ENCODE measurements at places on chromosomes 2 and 18. TPM values are rescaled to one million over a fixed set of nuclear protein-coding genes. Genes with fewer than 3 reads are reported as not detected.
A peak's percentile ranks its signal among the peaks of the same experiment; 100 is the strongest.

DNA sequence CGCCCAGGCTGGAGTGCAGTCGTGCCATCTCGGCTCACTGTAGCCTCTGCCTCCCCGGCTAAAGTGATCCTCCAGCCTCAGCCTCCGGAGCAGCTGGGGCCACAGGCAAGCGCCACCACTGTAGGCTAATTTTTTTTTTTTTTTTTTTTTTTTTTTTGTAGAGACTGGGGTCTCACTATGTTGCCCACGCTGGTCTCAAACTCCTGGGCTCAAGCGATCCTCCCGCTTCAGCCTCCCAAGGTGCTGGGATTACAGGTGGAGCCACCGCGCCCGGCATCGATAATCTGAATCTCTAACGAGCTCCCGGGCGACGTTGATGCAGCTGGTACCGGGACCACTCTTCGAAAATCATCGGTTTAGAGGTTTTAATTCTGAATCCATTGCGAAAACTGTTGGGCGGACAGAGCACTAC is 520 bp upstream of the CYP20A1 start:
- H3K4me1 ChIP-seq: peaks cover 10% of the 10 kb centered on the region
- H3K36me3 ChIP-seq: peaks cover 8% of the 10 kb centered on the region
- peak overlapping the region; percentile 97 for H3K4me3 ChIP-seq
- H3K27me3 ChIP-seq: no peaks in the 10 kb centered on the region
- peak overlapping the region; percentile 96 for H3K27ac ChIP-seq

- DNase-seq: no peak
- no peaks in the 10 kb centered on the region for H3K36me3 ChIP-seq
- H3K4me1 ChIP-seq: peaks cover 20% of the 10 kb centered on the region
These were observed 27.2 kb downstream of the G6PC2 start for GRCh38 chr2:168928113-168928831.

- H3K27ac ChIP-seq: no peak overlapping the region
- no peaks in the 10 kb centered on the region for H3K27me3 ChIP-seq
- peaks cover 4% of the 10 kb centered on the region for H3K4me1 ChIP-seq
- no peak overlapping the region for H3K4me3 ChIP-seq
- H3K36me3 ChIP-seq: peaks cover 11% of the 10 kb centered on the region
These were observed 54.5 kb downstream of the ACSL3 start for GRCh38 chr2:222915092-222915957.

DNA sequence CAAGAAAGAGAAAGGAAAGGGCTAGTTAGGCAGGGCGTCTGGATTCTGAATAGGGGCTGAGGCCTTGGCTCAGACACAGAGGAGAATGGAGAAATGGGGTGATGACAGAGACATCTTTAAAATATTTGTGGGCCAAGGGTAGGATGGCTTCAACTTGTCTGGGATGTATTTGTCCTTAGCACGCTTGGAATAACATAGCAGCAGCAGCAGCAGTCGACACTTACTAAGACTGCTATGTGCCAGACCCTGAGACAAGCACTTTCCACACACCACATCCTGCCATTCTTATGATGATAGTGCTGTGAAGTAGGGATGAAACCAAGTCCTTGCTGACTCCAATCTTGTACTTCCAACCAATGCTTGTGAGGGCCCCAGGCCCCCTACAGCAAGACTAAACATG is 2.6 kb downstream of the IL1RL1 start:
- peaks cover 6% of the 10 kb centered on the region for H3K4me1 ChIP-seq
- H3K4me3 ChIP-seq: no peak overlapping the region
- H3K27me3 ChIP-seq: no peaks in the 10 kb centered on the region

GRCh38 chr2:142531377-142531776 is 346.1 kb upstream of the KYNU start:
- H3K27ac ChIP-seq: no peak overlapping the region
- no peak overlapping the region for H3K4me3 ChIP-seq
- H3K4me1 ChIP-seq: peaks cover 4% of the 10 kb centered on the region
- no peak for DNase-seq

DNA sequence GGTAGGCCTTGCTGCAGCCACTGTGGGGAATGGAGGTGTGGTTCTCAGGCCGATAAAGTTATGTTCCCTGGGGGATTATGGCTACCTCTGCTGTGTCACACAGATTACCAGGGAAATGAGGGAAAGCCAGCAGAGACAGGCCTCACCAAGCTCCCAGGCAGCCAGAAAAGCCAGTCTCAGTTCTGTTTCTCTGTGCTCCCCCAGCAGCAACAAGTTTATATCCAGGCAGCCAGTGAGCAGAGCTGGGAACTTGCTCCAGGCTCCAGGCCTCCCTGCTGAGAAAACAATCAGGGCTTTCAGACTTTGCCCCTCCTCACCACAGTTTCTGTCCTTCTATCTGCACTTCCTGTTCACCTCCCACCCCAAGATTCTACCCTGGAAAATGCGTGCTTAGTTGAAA is 596.6 kb upstream of the GYPC start:
- DNase-seq: no peak
- peaks cover 5% of the 10 kb centered on the region for H3K36me3 ChIP-seq
- no peaks in the 10 kb centered on the region for H3K27me3 ChIP-seq
- peak overlapping the region; percentile 90 for H3K27ac ChIP-seq
- H3K4me3 ChIP-seq: no peak overlapping the region

GRCh38 chr2:188517549-188518215 is 226.0 kb downstream of the GULP1 start:
- no peak overlapping the region for H3K4me3 ChIP-seq
- H3K27me3 ChIP-seq: no peaks in the 10 kb centered on the region
- H3K36me3 ChIP-seq: no peaks in the 10 kb centered on the region
- H3K4me1 ChIP-seq: no peaks in the 10 kb centered on the region

- no peak for DNase-seq
- H3K4me1 ChIP-seq: no peaks in the 10 kb centered on the region
- no peaks in the 10 kb centered on the region for H3K36me3 ChIP-seq
- H3K27me3 ChIP-seq: no peaks in the 10 kb centered on the region
- no peak overlapping the region for H3K4me3 ChIP-seq
These were observed 126.7 kb downstream of the PRKCE start for GRCh38 chr2:45777996-45778719.

DNA sequence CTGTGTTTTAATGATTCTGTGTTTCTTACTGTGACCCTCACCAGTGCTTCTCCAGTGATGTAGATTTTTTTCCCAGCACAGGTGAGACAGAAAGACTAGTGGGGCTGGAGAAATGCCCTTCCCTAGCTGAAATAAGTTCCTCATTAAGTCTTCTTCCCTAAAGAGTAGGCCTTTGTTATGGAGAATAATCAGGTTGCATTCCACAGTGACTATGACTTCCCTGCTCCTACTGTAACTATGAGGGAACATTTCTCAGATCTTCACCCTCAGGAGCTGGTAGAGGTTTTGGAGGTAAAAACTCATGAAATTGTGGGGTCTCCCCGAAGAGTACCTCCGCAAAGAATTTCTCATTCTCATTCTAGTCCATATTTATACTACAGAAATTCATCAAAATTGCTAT is 286.2 kb downstream of the GRB14 start:
- no peaks in the 10 kb centered on the region for H3K27me3 ChIP-seq
- H3K27ac ChIP-seq: no peak overlapping the region
- no peak overlapping the region for H3K4me3 ChIP-seq
- no peak for DNase-seq
- peaks cover 5% of the 10 kb centered on the region for H3K4me1 ChIP-seq

DNA sequence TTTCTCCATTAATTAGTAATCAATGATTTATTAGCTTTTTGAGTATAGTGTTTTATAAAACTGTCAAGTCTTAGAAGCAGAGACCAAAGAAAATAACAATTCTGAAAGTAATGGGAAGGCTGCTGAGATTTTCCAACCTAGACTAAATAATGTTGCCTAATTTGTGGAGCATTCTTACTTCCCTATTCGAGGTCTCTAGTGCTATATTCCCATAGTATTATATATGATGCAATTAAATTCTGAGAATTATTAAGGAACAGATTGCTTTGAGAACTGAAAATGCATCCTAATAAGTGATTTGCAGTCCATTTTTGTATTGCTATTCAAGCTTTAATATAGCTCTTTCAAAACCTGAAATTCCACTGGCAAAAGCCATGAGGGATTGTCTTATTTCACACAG is 27.7 kb upstream of the DOCK10 start:
- no peak overlapping the region for H3K27ac ChIP-seq
- no peak for DNase-seq
- peaks cover 4% of the 10 kb centered on the region for H3K27me3 ChIP-seq
- no peaks in the 10 kb centered on the region for H3K4me1 ChIP-seq
- no peaks in the 10 kb centered on the region for H3K36me3 ChIP-seq

- H3K27me3 ChIP-seq: no peaks in the 10 kb centered on the region
- H3K36me3 ChIP-seq: peaks cover 23% of the 10 kb centered on the region
- no peak overlapping the region for H3K27ac ChIP-seq
- peaks cover 11% of the 10 kb centered on the region for H3K4me1 ChIP-seq
- no peak for DNase-seq
These were observed 228.0 kb downstream of the EIPR1 start for GRCh38 chr2:3149441-3150217.

- no peak for DNase-seq
- H3K36me3 ChIP-seq: no peaks in the 10 kb centered on the region
- H3K27me3 ChIP-seq: no peaks in the 10 kb centered on the region
- H3K27ac ChIP-seq: no peak overlapping the region
- H3K4me3 ChIP-seq: no peak overlapping the region
These were observed 251.0 kb downstream of the AFF3 start for GRCh38 chr2:99891428-99891780.

DNA sequence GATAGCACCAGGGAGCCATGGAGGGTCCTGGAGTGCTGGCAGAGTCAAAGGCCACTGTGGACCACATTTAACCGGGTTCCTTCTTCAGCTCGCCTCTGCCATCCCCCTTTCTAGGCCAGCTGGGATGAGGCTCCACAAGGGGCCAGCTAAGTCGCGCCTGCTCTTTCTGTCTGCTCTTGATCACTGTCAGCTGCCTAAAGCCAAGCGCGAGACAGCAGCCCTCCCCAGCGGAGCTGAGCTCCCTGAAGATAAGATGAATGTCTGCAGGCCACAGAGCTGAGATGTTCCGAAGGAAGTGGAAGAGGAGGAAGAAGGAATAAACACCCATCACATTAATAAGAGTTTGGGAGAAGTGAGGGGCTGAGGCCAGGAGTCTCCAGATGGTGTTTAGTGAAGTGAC is 99.6 kb downstream of the CELF4 start:
- DNase-seq: no peak
- H3K4me3 ChIP-seq: no peak overlapping the region
- H3K36me3 ChIP-seq: no peaks in the 10 kb centered on the region

- H3K4me3 ChIP-seq: no peak overlapping the region
- peak overlapping the region; percentile 43 for H3K27ac ChIP-seq
- H3K27me3 ChIP-seq: no peaks in the 10 kb centered on the region
- no peaks in the 10 kb centered on the region for H3K36me3 ChIP-seq
- no peak for DNase-seq
These were observed 99.6 kb downstream of the FMNL2 start for GRCh38 chr2:152434395-152435182.

GRCh38 chr2:127610561-127610960 is 35.4 kb upstream of the GPR17 start:
- no peak for DNase-seq
- no peak overlapping the region for H3K4me3 ChIP-seq
- H3K27me3 ChIP-seq: no peaks in the 10 kb centered on the region
- H3K27ac ChIP-seq: no peak overlapping the region
- H3K36me3 ChIP-seq: peaks cover 2% of the 10 kb centered on the region
- H3K4me1 ChIP-seq: no peaks in the 10 kb centered on the region

- H3K4me1 ChIP-seq: peaks cover 35% of the 10 kb centered on the region
- no peak for DNase-seq
- peaks cover 4% of the 10 kb centered on the region for H3K36me3 ChIP-seq
- H3K4me3 ChIP-seq: no peak overlapping the region
- no peaks in the 10 kb centered on the region for H3K27me3 ChIP-seq
These were observed 76.2 kb downstream of the EML4 start for GRCh38 chr2:42245396-42245795.

The CKAP2L gene
- total RNA-seq: 10.3 TPM

The KRTCAP3 gene
- total RNA-seq: 15.4 TPM

The PPP3R1 gene
- total RNA-seq: 48.5 TPM

The TEKT4 gene
- total RNA-seq: 0.34 TPM

The C18orf54 gene
- 12.6 TPM for total RNA-seq

The FSHR gene
- 0.74 TPM for total RNA-seq
